H7 (cell line): ENCODE measurements at places on chromosomes 2 and 18. TPM values are rescaled to one million over a fixed set of nuclear protein-coding genes. Genes with fewer than 3 reads are reported as not detected.

DNA sequence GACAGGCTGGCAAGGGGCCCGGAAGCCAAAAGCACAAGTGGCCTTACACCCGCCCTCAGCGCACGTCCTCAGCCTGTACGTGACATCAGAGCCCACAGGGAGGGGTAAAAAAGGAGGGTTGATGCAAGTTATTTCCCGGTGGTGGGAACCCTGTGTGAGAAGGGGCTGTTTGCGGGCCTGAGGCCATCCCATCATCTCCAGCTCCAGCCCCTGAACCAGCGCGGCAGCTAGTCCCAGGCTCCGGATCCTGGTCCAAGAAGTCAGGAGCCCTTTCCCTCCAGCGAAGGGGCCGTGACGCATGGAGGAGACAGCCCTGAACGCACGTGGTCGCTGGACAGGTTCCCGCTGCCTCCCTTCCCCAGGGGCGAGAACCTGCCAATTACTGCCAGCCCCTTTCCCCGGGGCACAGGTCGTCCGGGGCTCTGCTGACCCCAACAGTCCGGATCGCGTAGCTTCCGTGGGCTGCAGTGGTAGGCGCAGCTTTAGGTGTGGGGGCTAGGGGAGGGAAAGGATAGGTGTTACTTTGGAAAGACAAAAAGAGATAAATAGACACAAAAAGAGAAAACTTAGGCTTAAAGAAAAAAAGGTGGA lies 1.3 kb upstream of the LRP2 start:
- peak; percentile 73 for DNase-seq

- DNase-seq: no peak
These were observed 929.4 kb upstream of the PIK3C3 start for GRCh38 chr18:41025666-41026065.

DNA sequence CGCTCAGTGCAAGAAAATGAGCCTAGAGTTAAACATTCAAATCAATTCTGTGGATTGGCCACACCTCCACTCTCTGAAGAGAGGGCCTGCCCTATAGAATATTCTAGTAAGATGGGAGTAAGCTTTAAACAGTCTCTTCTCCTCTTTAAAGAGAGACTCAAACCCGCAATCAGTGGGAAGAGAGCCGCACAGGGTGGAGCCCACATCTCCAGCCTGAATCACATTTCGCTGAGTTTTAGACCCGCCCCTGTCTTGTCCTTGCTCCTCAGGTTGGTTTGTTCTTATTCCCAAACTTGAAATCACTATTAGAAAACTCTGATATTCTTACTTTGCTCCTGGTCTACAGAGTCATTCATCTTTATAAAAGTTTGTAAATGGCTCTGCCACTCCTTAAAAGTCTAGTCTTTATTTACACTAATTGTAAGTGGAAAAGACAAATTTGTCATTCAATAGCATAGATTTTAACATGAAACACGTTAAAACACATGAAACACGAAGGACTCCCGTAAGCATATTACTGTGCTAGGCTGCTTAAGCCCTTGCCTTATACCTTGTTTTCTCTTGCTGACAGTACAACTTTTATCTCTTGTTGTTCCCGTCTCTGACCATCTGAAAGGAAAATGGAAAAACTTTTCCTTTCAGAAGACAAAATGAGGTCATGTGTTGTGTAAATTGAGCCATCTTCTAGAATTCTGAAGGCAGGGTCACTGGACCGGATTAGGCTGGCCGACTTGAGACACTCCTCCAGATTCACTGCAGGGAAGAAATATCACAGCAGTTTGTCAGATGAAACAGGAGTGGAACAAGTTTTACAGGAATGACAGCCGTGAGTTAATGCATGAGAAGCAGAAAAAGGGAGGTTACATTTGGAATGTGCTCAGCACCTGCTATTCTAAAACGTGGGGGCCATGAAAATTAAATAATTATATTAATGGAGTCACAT lies 5.6 kb downstream of the DSC1 start:
- peak; percentile 18 for DNase-seq

GRCh38 chr2:102208774-102209173 lies 22.0 kb downstream of the IL1RL2 start:
- DNase-seq: no peak

- DNase-seq: no peak
These were observed 15.3 kb upstream of the SEC11C start for GRCh38 chr18:59124370-59124704.

- no peak for DNase-seq
These were observed 19.1 kb downstream of the COL3A1 start for GRCh38 chr2:188993247-188993646.

DNA sequence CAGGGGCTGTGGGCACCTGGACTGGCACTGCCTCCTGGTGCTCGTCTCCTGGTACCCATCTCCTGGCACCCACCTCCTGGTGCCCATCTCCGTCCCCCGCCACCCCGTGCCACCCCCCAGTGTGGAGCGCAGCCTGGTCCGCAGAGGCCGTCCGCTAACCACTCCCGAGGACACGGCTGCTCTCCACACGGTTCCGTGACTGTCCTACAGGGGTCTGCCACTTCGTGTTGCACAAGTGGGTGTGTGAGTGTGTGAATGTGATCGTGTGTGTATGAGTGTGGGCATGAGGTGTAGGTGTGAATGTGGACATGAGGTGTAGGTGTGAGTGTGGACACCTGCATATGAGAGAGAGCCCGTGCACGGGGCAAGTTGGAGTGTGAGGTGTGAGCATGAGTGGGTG lies 119.4 kb upstream of the HS6ST1 start:
- no peak for DNase-seq

- no peak for DNase-seq
These were observed 58.4 kb upstream of the CERS6 start for GRCh38 chr2:168397629-168398028.

DNA sequence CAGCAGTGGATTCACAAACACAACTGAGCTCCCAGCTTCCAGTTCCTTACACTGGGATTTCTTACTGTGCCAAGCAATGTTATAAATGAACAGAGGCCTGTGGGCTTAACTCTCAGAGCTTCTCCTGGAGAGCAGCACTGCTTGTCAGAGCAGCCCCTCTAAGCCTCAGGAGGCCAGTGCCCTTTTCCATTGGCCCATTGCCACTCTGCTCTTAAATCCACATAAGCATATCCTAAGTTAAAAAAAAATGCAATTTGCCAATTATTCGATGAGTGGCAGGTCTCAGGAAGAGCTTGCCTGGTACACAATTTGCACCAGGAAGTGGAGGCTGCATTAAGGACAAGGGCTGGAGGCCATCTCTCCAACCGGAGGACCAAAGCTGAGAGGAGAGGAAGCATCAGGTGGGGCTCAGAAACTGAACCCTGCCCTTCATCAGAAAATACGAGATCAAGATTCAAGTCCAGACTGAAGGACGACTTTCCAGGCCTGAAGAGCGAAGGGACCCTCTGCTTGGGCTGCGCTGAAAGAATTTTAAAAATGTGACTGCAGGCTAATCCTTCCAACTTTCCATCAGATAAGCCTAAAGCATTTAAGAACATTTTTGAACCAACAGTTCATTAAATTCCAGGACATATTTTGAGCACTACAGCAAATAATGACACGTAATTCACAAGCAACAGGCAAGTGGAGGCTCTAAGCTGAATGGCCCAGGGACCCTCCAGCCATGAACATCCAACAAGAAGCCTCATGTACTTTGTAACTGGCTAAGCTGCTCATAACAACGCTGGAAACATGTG lies 28.4 kb upstream of the PXDN start:
- DNase-seq: no peak

DNA sequence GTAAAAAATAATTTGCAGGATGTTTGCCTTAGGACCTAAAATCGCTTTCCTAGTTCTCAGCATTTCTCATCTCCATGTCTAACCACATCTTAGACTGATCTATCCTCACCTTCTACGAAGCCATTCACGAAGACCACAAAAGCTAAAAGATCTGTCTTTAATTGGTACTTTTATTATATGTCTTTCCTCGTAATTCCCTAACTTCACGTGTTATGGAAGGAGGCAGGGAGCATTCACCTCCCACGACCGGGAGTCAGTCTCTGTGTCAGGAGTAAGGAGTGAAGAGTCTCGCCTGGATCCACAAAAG lies 1.6 kb downstream of the DLGAP1 start:
- no peak for DNase-seq

GRCh38 chr2:2641541-2642410 lies 310.7 kb upstream of the MYT1L start:
- no peak for DNase-seq

DNA sequence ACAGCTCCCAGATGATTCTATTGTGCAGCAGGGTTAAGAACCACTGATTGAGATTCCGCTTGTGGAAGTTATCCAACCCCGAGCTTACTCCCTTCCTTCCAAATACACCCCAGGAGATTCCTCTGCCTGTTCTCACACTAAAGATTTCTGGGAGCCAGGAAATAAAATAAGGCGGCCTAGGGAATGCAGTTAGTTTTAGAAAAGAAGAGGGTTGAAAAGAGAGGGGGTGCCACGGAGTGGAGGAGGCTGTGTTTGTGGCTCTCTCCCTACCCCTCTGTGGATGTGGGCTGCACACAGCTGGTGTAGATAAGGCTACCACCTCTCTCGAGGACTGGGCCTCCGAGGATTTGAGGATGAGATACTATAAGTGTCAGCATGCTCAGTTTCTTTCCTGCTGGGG lies 25.1 kb upstream of the SP3 start:
- no peak for DNase-seq

- peak; percentile 61 for DNase-seq
These were observed 13.7 kb downstream of the WNT10A start for GRCh38 chr2:218894151-218894879.

- DNase-seq: no peak
These were observed 2.2 kb downstream of the C1D start for GRCh38 chr2:68060652-68061051.

DNA sequence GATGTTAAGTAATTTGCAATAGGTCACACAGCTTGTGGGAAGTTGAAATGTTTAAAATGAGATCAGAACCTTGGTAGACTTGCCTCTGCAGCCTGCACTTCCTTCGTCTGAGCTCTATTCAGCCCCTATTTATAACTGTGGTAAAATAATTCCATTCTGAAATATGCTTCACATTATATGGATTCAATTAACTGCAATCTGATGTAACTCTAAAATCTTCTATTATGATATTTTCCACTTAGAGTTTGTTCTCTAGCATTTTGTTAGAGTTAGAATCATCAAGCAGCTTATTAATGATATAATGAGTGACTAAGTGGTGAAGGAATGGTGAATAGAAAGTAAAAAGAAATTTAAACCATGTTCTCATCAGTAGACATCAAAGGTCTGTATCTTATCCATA lies 139.6 kb upstream of the ARHGAP28 start:
- no peak for DNase-seq

DNA sequence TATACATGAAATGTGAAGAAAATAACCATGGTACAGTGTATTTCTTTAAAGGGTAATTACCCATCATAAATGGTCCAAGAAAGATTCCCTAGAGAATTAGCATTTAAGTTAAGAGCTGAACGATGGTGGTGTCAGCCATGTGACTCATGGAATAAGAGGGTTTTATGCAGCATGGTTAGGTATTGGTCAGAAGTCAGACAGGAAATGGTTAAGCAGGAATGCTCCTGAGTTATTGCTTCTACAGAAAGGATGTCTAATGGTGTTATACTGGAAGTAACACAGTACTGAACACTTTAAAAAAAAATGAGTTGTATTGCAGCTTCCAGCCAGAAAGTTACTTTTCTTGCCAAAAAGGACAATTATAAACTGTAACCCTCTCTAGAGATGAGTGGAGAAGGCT lies 72.7 kb upstream of the UBE2E3 start:
- DNase-seq: no peak

- no peak for DNase-seq
These were observed 121.6 kb upstream of the CDC42EP3 start for GRCh38 chr2:37793004-37793403.

DNA sequence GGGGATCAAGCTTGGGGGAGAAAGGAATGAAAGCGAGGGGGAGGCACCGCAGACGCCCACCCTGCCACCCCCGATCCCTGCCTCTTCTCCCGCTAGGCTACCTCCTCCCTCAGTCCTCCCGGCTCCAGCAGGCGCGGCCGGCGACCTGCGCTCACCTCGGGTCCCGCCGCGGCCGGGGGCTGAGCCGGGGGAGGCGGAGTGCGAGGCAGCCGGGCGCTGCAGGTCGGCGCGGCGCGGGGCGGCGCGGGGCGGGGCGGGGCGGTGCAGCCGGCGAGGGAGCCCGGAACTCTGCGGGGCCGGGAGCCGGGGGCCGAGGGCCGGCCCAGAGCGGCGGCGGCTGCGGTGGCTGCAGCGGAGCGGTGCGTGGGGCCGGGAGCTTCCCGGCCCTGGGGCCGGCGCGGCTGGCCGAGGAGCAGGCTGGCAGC lies 477 bp downstream of the ACVR1 start:
- DNase-seq: peak; percentile 85

The PEX13 gene
- total RNA-seq: 24.2 and 26.3 TPM in 2 replicates

The FAM136A gene
- total RNA-seq: 84.4 and 87.1 TPM in 2 replicates

The CRYGC gene
- total RNA-seq: not detected in 2 replicates

The SPATA3 gene
- not detected in 2 replicates for total RNA-seq

The TSGA10 gene
- 1.1 and 3.5 TPM in 2 replicates for total RNA-seq

The C1QL2 gene
- 0.28 and 0.59 TPM in 2 replicates for total RNA-seq
